ENCODE measurements at places on chromosomes 4 and X. TPM values are rescaled to one million over a fixed set of nuclear protein-coding genes. Genes with fewer than 3 reads are reported as not detected.
A peak's percentile ranks its signal among the peaks of the same experiment; 100 is the strongest.

GRCh38 chrX:24902806-24903205 lies 113.0 kb downstream of the ARX start:
- no peak overlapping the region for H3K4me3 ChIP-seq
- H3K36me3 ChIP-seq, result no peaks in the 10 kb centered on the region
- H3K27ac ChIP-seq, result no peak overlapping the region
- no peak for DNase-seq
- no peaks in the 10 kb centered on the region for H3K27me3 ChIP-seq

- no peak for DNase-seq
- H3K4me3 ChIP-seq, result no peak overlapping the region
- no peak overlapping the region for H3K27ac ChIP-seq
- H3K4me1 ChIP-seq, result no peaks in the 10 kb centered on the region
- H3K27me3 ChIP-seq, result no peaks in the 10 kb centered on the region
Measured at GRCh38 chrX:134622813-134623185, 35.5 kb downstream of the PLAC1 start.

GRCh38 chr4:4481399-4481994 lies 60.4 kb downstream of the STX18 start:
- no peak for DNase-seq
- no peaks in the 10 kb centered on the region for H3K27me3 ChIP-seq
- peak overlapping the region; percentile 96 for H3K27ac ChIP-seq
- H3K36me3 ChIP-seq, result no peaks in the 10 kb centered on the region

Gene CABS1
- total RNA-seq, result 6.3 TPM
